Neural progenitor cell (in vitro differentiated cells): ENCODE measurements at places on chromosomes 2 and 18.

DNA sequence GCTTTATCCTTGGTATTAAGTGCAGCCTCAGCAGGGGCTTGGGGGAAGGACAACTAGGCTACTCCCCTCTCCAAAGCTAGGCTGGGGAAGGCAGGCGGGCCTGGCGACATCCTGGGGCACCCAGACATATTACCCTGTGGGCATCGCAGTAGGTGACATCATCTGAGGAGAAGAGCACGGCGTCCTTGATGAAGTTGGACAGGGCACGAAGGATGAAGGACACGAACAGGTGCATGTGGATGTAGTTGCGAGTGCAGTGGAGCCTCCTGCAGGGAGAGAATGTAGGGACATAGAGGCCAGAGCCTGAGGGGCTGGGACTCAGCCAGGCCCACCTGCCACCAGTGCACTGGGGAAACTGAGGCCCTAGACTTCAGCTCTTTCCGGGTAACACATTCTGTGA lies 32.3 kb downstream of the TMEM37 start:
- no peak overlapping the region for H3K4me3 ChIP-seq
- H3K4me1 ChIP-seq = no peaks in the 10 kb centered on the region
- no peak overlapping the region for H3K27ac ChIP-seq
- no peaks in the 10 kb centered on the region for H3K36me3 ChIP-seq

DNA sequence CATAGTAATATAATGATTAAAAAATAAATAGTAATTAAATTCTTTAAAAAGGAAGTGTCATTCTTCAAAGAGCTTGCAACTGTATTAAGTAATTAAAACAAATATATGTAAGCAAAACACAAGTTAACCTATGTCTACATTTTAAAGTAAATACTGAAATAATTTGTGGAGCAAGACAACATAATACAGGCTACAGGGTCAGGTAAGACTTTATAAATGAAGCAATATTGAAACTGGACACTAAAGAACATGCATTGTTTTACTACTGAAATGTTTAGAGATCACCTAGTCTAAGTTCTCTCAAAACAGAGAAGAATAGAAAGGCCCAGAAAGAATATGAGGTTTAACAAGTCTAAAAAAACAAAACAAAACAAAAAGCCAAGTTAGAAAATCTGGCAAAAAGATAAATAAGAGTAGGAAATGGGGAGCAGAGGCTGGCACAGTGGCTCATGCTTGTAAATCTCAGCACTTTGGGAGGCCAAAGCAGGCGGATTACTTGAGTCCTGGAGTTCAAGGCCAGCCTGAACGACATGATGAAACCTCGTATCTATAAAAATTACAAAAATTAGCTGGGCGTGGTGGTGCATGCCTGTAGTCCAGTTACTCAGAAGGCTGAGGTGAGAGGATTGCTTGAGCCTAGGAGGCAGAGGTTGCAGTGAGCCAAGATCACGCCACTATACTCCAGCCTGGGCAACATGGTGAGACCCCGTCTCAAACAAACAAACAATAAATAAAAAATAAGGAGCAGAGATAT lies 34.4 kb downstream of the VPS54 start:
- peaks cover 1% of the 10 kb centered on the region for H3K36me3 ChIP-seq
- H3K27ac ChIP-seq = no peak overlapping the region
- H3K4me3 ChIP-seq = no peak overlapping the region
- no peaks in the 10 kb centered on the region for H3K4me1 ChIP-seq
- no peak for DNase-seq

DNA sequence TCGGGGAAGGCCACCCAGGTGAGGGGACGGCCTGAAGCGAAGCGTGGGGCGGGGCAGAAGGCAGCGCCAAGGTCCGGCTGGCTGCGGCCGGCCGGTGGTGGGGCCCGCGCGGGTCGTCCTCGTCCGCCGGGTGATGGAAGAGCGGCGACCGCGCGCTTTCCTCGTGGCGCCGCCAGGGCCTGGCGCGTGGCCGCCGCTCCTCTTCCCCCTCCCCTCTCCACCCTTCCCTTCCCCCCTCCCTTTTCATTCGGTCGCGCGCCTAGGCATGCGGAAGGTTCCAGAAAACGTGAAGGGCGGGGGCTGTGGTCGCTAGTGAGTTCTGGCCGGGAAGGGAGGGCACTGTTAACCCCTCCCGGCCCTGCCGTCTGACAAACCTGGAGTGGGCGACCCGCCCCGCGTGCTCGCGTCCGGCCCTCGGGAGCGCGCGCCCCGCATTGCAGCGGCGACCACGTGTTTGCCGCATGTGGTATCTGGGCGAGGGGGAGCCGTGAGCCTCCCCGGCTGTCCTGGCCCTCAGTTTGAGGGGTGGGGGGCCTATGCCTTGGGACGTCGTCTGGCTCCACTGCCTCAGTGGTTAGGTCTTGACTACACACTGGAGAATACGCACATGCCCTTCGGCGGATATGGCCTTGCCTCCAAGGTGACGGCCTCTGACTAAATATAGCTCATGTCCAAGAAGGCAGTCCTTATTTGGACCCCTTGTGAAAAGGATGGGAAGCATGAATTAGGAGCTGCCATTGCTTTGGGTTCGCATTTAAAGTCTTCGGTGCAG lies 579 bp downstream of the MAT2A start:
- peak overlapping the region; percentile 100 for H3K27ac ChIP-seq
- H3K4me1 ChIP-seq = peaks cover 43% of the 10 kb centered on the region
- no peak for DNase-seq
- peak overlapping the region; percentile 72 for H3K4me3 ChIP-seq
- H3K27me3 ChIP-seq = no peaks in the 10 kb centered on the region

DNA sequence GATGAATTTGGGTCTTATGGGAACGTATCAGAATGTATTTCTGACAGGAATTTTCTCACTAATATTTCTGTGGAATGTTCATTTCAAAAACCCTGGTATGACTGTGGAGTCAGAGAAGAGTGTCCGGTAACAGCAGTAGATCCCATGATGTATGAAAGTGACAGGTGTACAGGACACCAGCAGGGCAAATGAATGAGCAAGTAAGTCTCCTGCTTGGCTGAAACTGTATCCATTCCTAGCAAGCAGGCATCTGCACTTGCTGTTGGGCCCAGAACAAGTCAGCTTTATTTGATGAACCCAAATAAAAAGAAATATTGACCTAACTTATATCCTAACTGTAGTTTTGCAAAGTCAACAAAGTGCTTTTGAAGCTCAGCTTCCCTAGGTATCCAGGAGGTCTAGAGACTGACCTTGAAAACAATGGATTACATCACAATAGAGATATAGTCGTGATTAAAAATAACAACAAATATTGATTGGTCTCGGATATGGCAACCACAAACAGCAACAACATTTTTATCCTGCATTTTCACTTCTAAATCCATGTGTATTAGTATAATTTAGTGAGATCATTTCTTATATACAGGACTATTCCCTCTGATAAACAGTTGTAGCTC lies 37.6 kb downstream of the NXPH2 start:
- no peak for DNase-seq
- no peaks in the 10 kb centered on the region for H3K36me3 ChIP-seq
